ENCODE measurements at places on chromosomes 1 and 21.

DNA sequence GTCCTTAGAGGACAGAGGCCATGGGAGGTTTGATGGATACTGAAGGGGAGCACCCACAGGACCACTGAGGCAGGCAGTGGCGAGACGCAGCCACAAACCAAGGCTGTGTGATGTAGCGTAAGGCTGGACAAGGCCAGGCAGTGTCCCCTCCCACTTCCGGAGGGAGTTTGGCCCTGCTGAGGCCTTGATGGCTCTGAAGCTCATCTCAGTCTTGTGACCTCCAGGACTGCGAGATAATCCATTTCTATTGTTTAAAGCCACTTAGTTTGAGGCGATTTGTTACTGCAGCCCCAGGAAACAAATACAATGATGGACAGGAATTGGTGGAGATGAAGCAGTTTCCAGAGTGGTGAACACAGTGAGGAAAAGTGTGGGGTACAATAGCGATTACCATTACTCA lies 15.3 kb downstream of the PIGP start:
- no peak for DNase-seq

- no peak for DNase-seq
Observed at GRCh38 chr1:177596485-177596884, 373.4 kb downstream of the SEC16B start.

DNA sequence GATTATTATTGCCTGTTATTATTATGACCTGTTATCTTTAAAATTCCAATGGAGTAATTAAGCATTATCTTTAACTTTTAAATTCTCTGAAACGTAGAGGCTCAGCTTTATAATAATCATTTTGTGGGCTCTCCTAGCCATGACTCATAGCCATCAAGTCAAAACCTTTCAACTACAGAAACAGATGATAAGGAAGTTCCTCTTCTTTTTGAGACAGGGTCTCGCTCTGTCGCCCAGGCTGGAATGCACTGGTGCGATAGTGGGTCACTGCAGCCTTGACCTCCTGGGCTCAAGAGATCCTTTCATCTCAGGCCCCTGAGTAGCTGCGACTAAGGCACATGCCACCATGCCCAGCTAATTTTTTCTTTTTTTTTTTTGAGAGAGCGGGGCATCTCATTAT lies 43.5 kb downstream of the CHML start:
- no peak for DNase-seq

DNA sequence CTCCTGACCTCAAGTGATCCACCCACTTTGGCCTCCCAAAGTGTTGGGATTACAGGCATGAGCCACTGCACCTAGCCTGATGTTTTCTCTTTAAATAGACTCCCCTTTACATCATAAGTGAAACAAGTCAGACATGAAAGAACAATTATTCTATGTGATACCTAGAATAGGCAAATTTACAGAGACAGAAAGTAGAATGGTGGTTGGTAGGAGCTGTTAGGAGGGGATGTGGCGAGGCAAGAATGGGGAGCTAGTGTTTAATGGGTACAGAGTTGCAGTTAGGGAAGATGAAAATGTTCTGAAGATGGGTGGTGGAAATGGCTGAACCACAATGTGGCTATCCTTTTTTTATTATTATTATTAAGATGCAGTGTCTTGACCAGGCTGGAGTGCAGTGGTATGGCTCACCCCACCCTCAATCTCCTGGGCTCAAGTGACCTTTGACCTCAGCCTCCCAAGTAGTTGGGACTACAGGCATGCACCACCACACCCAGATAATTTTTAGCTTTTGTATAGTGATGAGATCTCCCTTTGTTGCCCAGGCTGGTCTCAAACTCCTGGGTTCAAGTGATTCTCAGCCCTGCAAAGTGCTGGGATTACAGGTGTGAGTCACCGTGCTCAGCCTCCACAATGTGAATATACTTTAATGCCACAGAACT lies 28.4 kb downstream of the ELF3 start:
- no peak for DNase-seq

GRCh38 chr1:111541721-111542120 lies 38.3 kb upstream of the ADORA3 start:
- DNase-seq = no peak

DNA sequence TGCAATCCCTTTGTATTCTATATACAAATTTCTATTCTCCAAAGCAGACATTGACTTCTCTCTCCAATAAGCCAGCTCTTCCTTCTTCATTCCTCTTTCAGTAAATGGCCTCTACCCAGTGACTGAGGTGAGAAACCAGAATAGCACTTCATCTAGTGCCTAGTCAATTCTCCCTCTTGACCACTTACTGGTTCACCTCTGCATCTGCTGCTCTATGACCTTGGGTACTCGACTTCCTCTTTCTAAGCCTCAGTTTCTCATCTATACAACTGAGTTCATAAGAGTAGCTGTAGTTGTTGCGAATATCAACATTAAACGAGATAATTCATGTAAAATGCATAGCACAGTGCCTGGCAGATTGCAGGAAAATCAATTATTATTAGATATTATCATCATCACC lies 12.4 kb downstream of the LYST start:
- no peak for DNase-seq

DNA sequence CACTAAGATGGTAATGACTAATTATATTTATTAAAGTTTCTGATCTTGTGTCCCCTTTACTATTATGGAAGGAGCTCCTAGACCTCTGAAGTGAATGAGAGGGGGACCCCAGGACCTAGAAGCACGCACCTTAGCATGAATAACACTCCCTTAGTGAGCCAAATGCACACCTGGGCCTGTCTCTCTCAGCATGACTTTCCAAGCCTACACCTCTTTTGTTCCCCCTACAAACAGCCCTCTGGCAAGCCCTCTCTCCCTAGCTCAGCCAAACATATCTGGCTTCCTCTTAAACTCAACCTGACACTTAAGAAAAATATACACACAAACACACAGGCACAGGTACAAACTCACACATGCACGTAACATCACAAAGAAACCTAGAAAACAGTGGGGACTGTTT lies 7.3 kb upstream of the CTH start:
- DNase-seq = no peak

DNA sequence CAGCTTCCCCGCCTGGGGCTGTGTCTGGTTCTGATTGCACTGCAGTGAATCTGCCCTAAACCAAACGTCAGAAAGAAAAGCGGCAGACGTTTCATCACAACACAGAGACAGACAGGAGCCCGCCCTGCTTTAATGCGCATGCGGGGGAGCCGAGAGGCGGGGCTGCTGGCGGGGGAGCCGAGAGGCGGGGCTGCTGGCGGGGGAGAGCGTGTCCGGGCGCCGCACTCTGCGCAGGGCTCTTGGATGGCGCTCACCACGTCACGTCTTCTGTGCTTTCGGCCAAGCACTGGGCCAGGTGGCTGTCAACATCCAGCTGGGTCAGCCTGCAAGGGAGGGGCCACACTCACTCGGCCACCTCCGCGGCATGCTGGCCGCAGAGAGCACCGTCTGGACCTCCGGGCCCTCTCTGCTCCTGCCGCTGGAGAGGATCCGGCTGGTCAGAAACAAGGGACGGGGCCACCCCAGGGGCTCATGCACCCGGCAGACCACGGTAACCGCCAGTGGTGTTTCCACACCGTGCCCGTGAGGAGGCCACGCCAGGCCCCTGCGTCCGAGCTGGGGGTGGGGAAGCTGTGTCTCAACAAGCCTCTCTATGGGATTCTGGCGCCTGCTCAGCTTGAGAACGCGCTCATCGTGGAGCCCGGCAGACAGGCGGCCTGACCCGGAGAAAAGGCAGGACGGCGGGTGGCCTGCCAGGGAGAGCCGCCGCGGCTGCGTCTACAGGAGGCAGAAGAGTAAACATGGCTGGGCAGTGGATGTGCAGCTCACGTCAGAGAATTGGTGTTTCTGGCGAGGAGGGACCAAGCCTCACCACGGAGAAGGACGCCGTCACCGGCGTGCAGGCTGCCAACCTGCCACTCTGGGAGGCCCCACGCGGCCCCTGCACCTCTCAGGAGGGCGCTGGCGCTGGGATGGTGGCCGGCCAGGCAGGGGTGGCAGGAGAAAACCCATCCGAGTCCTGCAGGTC lies 4.8 kb downstream of the FAAP20 start:
- peak; percentile 90 for DNase-seq

- DNase-seq = no peak
Observed at GRCh38 chr1:63698001-63698838, 75.6 kb upstream of the ROR1 start.

DNA sequence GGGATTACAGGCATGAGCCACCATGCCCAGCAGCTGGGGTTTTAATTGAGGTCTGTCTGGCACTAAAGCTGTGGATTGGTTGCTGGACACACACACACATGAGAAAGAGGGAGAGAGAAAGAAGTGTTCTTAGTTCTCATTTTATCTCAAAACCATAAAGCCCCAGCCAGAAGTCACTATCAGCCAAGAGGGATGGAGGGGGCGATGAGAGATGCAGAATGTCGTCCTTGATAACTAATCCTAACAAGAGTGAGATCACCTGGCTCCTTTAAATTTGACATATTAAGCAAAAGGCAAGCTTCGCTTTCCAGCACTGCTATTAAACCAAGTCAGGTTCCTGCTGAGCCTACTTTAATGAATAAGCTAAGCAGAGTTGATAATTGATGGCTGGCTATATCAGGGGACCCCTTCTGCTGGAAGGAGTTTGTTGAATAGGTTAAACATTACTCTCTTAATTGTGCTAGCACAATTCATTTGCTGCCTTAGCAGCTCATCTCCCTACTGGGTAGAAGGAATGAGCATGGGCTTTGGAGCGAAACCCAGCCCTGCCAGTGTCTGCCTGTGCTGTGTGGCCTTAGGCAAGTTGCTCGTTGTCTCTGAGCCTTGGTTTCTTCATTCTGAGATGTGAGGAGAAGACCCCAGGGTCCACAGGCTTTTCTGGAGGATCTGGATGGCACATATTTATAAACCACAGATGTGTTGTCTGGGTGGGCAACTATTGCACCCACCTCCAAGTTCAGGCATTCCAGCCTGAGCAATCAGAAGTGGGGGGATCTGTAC lies 50.8 kb downstream of the ALPL start:
- DNase-seq = no peak

DNA sequence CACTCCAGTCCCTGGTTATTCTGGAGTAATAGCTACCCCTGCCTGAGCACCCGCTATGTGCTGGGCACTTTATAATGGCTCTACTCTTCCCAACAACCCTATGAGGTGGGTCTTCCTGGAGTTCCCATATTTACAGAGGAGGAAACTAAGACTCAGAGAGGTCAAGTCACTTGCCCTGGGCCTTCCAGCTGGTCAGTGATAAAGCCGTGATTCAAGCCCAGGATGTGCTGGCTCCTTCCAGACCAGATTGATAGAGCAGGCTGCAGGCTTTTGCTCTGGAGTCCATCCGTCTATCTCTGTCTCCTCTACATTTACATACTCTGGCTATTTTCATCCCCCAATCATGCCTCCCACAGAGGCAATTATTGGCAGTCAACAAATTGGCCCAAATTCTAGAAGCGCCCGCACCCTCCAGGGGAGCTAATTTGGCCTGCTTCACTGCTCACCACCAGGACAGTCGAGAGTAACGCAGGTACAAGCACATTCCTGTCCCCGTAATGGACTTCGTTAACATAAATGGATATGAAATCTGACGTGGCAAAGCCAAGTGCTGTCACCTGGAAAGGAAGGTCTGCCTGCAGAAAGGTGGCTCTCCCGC lies 39.8 kb upstream of the SELENON start:
- no peak for DNase-seq

GRCh38 chr1:201254625-201255478 lies 28.5 kb upstream of the PKP1 start:
- DNase-seq = peak; percentile 41

DNA sequence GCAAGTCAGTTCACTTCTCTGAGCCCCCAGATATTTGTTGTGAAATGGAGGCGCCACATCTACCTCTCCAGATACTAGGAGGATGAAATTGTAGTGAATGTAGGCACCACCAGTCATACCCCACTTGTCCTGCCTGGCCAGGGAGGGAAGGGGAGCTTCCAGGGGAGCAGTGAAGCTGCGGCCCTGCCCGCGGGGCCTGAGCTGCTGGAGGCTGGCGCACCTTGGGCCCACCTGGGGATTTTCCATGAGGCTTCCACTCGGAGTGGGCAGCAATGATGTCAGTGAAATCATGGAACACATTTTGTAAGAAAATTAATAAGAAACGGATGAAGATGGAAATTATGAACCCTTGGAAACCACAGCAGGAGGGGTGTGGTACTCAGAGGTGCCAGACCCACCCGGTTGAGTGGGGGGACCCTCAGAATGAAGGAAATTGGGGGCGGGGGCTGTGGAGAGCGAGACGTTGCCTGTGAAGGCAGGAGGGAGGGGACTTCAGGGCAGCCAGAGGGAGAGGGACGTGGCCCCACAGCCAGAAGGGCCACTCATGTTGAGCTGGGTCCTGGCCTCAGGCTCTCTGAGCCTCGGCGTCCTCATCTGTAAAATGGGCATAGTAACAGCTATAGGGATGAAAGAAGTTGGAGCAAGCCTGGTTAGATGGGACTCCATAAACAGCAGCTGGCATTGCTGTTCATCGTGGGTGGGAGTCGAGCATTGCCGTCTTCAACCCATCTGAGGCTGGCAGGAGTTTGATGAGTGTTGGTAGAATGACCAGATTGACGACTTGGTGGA lies 101.6 kb downstream of the EPHB2 start:
- DNase-seq = no peak

DNA sequence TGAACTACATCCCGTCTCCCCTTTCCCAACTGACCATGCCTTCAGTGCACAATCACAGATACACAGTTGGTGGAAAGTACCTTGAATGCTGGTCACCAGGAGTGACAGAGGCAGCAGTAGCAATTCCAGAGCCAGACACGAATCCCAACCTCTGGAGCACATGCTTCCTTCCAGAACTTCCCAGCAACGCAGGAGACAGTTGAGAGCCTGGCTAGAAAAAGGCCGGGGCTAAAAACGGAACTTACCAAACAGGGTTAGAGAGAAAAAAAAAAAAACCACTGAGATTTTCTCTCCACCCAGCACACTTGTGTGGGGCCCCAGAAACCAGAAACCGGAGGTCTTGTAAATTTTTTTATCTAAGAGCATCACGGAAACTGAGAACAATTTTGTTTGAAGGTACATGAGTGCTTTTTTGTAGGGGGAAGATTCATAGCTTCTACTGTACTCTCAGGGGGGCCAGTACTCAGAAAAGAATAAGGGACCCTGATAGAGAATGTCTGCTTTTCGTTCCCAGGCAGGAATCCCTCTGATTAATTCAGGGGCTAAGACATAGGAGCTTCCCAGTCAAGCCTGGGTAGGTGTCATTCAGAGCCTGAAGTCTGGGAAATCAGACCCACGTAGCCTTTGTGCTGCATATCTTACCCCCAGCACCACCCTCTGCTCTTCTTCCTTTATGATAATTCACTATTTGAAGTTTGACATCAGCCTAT lies at the start of gene CD48:
CD48 (minus strand) TSS at position 221 of the 710 bp plus-strand sequence; CDS start at position 162, 59 bp downstream.
- peak; percentile 15 for DNase-seq

Measured in T-helper 2 cell (primary cell).